Activated naive CD8-positive, alpha-beta T cell treated with anti-CD3 and anti-CD28 coated beads for 36 hours (primary cell): ENCODE measurements at places on chromosomes 1 and 21. TPM values are rescaled to one million over a fixed set of nuclear protein-coding genes. Genes with fewer than 3 reads are reported as not detected.

CDC20 gene
- total RNA-seq: 182 TPM

APOBEC4 gene
- total RNA-seq: not detected

B3GALT2 gene
- not detected for total RNA-seq

HCRTR1 gene
- total RNA-seq: not detected

CCDC181 gene
- 0.62 TPM for total RNA-seq

CTTNBP2NL gene
- 1.5 TPM for total RNA-seq

SPRR2E gene
- not detected for total RNA-seq

DNA sequence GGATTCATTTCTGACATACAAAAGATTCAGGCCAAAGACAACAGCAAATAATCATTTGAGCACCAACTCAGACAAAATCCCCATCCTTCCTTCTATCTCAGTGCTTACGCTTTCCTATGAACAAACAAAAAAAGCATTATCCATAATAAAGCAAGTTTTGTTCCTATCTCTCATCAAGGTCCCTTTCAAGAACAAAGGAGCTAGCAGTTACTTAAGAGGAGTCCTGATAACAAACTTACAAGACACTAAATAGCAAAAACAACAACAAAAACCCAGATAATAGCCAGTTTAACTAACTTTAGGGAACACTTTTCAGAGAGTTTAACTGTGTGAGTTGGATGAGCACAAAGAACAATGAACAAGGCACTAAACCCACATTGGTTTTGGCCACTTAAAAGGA lies 10.5 kb downstream of the EVI5 start:
- DNase-seq: no peak

- no peak for DNase-seq
Measured at GRCh38 chr1:159743651-159744410, 29.4 kb upstream of the CRP start.

- no peak for DNase-seq
Measured at GRCh38 chr1:110475362-110476027, 24.5 kb downstream of the PROK1 start.

GRCh38 chr1:88658419-88658818 lies 25.7 kb upstream of the PKN2 start:
- DNase-seq: no peak

GRCh38 chr1:167488786-167489185 lies 29.5 kb downstream of the CD247 start:
- no peak for DNase-seq

GRCh38 chr1:87706203-87706602 lies 377.5 kb downstream of the LMO4 start:
- DNase-seq: no peak

- no peak for DNase-seq
Measured at GRCh38 chr21:21236996-21237395, 238.8 kb downstream of the NCAM2 start.

GRCh38 chr1:30824736-30825429 lies 67.3 kb upstream of the LAPTM5 start:
- DNase-seq: no peak

DNA sequence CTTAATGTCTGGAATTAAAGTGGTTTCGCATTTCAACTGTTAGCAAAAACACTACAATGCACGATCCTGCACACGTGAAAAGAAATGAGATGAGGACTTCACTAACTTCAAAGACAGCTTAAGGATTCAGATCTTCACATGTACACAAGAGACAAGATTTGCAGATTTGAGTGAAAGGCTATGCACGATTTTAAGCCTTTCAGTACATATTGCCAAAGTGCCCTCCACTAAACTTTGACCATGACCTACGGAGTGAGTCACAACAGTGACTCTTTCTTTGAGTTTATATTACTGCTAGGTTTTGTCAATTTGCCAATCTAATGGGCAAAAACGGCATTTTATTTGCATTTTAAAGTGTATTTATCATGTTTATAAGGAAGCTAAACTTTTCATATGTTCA lies 41.2 kb upstream of the CR1L start:
- DNase-seq: no peak

GRCh38 chr1:63739452-63739851 lies 34.4 kb upstream of the ROR1 start:
- no peak for DNase-seq

- no peak for DNase-seq
Measured at GRCh38 chr1:208167261-208167869, 76.8 kb downstream of the PLXNA2 start.
